Activated gamma-delta T cell (primary cell): ENCODE measurements at places on chromosomes 12 and 14.

- DNase-seq, result no peak
Observed at GRCh38 chr12:52060498-52061177, 9.1 kb upstream of the ATG101 start.

- DNase-seq, result no peak
Observed at GRCh38 chr14:22567437-22567836, 21.6 kb downstream of the DAD1 start.

DNA sequence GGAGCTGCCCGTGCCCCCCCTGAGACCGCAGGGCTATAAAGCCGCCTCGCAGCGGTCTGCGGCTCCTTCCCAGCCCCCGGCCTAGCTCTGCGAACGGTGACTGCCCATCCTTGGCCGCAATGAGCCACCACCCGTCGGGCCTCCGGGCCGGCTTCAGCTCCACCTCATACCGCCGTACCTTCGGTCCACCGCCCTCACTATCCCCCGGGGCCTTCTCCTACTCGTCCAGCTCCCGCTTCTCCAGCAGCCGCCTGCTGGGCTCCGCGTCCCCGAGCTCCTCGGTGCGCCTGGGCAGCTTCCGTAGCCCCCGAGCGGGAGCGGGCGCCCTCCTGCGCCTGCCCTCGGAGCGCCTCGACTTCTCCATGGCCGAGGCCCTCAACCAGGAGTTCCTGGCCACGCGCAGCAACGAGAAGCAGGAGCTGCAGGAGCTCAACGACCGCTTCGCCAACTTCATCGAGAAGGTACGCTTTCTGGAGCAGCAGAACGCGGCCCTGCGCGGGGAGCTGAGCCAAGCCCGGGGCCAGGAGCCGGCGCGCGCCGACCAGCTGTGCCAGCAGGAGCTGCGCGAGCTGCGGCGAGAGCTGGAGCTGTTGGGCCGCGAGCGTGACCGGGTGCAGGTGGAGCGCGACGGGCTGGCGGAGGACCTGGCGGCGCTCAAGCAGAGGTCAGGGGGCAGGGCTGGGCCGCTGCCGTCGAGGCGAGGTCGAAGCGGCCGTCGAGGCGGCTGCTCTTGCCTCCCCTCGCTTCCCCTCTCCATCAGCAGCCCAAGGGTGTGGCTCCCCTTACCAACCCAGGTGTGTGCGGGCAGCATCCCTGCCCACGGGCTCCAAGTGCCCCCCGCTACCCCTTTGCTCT, at the start of gene PRPH:
TSS of gene PRPH (plus strand) at position 66 of the 855 bp plus-strand sequence. CDS start at position 120, 54 bp downstream.
- no peak for DNase-seq

- DNase-seq, result no peak
Observed at GRCh38 chr12:131415781-131416180, 295.1 kb upstream of the SFSWAP start.

DNA sequence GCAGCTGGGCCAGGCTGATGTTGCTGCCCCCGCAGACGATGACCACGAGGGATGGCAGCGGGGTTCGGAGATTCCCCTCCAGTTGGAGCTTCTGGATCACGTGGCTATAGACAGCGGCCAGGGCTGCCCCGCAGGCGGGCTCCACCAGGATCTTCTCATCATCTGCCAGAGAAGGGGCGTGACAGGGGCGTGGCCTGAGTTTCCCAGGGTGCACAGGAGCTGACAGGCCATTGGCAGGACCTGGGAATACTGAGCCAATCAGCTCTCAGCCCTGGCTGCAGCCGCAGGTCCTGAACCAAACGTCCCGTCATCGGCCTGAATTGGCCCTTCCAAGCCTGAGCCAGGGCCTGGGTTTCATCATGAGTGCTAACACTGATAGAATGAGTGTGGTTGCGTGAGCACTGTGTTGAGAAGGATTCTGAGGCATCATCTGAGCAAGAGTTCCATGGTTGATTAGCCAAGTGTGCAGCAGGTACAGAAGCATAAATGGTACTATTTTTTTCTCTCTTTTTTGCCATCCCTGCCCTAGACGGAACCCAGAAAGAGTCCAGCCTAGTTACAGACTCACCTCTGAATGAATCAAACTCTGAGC, 10.6 kb downstream of the SDS start:
- DNase-seq, result no peak

- DNase-seq, result no peak
Observed at GRCh38 chr14:101591582-101591981, 30.3 kb downstream of the DIO3 start.

DNA sequence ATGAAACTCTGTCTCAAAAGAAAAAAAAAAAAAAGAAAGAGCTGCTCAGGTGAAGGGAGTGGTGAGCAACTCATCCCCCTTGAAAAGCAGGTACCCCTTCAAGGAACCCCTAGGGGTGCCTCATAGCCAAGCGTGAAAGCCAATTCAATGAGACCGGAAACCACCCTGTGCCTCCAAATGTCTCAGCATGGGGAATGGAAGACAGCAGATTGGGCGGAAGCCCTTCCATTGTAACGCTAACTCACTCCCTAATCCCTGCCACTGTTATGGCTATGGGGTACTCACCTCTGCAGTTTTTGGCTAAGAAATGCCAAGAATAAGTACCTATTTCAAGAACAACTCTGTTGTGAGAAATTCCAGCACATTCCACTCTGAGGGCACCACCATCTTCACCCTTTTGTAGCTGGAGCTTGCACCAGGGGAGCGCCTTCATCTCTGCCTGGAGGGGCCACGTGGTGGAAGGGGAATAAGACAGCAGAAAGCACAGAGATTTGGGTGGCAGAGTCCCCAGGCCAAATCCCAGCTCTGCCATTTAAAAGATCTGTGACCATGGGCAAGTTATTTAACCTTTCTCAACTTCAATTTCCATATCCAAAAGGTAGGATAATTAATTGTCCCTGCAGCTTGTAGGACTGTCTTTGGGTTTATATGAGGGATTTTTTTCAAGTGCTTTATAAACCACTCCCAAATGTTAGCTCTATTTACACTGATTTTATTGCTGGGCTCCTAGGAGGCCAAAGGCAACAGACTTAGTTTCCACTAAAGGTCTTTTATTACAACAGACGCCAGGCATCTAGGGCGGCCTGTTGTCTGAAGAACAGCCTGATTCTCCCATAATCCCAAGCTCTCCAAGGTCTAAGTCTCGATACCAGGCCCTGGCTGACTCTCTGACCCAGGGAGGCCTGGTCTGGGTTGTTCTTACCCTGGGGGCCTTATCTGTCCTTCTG, 63.9 kb downstream of the ITPK1 start:
- DNase-seq, result no peak

DNA sequence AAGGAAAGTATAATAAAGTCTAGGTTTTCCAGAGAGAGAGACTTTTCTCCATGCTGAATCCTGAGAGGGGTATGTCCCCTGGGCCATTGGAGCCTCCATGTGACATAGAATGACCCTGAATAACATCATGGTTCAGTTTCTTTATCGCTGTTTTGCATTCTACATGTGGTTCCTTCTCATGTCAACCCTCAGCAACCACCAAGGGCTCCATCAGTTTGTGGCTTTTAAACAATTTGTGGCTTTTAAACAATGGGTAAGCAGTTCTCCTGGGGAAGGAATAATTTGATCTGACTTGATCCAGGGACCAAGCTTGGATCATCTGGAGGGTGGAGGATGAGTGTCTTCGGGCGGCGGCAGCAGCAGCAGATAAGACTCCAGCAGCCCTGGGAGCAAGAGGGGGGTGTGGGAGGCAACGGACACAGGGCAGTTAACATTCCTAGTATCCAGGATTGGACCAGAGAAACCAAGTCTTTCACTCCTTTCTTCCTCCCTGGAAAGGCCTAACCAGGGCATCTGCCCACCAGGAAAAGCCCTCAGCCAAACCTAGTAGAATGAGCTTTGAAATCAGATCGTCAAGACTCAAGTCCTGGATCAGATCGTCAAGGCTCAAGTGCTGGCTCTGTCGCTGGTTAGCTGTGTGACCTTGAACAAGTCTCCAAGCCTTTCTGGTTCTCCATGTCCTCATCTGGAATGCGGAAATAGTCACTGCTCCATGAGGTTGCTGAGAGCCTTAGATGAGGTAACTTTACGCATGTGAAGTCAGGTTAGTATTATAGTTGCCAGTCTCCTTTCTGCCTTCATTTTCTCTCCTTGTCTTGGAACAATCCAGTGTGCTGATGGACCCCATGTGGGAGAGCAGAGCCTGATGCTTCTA, 27.8 kb upstream of the FAM222A start:
- no peak for DNase-seq

DNA sequence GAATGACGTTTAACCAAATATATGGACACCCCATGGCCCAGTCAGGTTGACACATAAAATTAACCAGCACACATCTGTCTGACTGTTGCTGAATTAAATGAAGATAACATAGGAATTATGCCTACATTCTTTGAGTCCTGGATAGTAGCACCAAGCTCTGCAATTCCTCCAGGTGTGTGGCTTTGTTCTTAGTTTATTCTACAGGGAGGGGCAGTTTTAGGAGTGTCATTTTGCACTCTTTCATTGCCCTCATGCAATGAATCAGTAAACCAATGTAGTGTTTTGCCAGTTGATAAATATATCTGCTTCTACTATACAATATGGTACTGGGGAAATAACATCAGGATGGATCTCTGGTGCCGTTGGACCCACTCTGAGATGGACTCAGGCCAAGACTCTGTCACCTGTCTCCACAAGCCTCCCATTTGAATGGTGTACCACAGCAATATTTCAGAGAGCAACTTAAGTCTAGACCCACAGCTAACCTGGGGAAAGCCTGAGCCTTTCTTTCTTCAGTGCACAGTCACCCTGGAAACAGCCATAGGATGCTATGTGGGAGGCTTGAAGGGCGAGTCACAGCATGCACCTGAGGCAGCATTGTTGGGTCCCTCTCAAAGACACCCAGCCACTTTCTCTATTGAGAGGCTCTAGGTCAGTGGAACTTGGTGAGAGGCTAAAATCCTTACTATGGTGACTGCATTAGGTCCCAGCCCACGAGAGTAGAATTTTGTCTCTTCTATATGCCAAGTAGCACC, 73.2 kb downstream of the ANO4 start:
- DNase-seq, result no peak

- no peak for DNase-seq
Observed at GRCh38 chr14:82298811-82299210, 765.2 kb upstream of the SEL1L start.

DNA sequence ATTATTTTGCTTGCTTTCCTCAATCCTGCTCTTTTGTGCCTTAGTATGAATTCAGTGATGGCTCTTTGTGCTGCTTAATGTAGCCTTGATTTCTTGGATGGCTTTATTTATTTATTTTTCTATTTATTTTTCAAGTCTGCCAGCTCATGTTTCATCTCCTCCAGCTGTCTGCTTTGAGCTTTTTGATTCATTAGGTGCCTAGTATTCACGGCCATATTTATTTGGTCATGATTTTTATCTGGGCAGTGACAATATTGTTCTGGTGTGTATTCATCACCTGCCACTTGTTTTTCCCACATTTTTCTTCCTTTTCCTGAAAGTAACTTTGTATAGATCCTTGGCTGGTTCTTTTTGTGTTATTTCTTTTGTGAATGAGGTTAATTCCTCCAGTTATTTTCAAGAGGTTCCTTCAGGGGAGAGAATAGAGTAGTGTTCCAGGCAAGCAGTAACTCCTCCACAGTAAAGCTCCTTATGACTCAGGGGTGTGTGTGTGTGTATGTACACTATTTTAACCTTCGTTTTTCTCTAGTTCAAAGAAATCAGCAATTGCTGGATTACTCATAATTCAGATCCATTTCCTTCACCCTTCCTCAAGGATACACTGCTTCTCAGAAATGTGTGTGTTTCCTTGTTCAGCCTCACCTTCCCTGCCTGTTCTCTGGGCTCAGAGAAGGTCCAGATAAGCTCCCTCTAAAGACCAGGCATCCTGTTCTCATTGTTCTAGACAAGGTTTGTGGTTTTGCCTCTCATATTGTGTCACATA, 51.6 kb upstream of the PMCH start:
- DNase-seq, result no peak

DNA sequence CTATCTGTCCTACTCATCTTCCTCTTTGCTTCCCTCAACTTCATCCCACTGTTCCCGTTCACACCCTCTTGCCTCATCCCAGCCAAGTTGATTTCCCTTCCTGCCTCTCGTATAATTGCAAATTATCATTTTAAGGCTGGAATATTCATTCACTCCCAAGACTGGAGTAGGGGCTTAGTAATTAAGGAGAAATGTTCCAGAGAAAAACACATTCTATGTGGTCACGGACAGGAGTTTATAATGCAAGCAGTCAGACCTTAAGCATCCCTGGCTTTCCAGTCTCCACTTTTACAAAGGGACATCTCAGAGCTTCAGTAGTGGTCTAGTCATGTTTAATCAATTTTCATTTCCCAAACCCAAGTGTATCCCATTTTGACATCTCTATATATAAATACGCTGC, 54.9 kb downstream of the TMEM132D start:
- DNase-seq, result no peak

GRCh38 chr14:63245893-63246292, 41.6 kb downstream of the RHOJ start:
- DNase-seq, result no peak

DNA sequence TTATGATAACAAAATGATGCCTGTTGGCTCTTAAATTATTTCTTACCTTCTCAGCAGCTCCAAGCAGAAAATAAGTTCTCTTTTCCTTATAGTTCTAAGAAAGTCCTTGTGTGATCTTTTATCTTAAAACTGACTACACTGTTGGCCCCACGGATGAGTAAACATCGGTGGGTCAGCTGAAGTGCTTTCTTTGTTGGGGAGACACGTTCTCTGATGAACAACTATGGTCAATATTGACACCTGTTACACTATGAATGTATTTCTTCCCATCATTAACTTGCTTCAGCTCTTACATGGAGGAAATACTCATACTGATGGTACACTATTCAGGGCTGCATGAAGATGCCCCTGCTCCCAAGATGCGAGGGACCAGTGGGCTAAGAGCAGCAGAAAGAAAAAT, 110.8 kb upstream of the EEA1 start:
- DNase-seq, result no peak

- no peak for DNase-seq
Observed at GRCh38 chr12:14946162-14946561, 7.8 kb upstream of the ERP27 start.

DNA sequence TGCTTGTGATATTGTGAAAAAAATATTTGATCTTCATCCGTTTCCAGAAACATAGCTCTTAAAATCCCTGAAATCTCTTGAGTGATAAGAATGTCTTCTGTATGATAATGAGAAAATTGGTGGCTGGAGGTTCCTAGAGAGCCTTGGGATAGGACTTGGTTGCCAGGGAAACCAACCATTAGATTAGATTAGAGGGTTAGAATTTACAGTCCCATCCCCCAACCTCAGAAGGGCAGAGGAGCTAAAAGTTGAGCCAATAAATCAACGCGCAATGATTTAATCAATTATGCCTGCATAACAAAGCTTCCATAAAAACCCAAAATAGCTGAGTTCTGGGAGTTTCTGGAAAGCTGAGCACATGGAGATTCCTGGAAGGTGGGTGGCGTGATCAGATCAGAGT, 10.6 kb downstream of the SEL1L start:
- DNase-seq, result no peak

DNA sequence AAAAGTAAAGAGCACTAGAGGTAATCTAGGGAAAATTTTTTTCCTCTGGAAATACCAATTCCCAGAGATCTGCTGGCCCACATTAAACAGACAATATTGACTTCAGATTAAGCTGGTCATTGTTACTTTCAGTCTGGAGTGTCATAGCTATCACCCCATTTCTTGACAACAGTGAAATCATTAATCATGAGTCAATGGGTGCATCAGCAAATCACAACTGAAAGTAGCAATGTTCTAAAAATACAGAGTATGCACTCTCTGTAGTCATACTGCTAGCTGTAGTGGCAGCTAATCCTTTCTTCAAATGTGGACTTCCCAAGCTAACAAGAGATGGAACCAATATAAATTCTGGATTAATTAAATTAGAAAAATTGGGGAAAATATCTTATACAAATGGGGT, 129.9 kb downstream of the CPNE8 start:
- no peak for DNase-seq
